ENCODE measurements at places on chromosomes 7 and 10.

- DNase-seq, result no peak
Observed at GRCh38 chr10:12235116-12235694, 39.2 kb downstream of the CDC123 start.

DNA sequence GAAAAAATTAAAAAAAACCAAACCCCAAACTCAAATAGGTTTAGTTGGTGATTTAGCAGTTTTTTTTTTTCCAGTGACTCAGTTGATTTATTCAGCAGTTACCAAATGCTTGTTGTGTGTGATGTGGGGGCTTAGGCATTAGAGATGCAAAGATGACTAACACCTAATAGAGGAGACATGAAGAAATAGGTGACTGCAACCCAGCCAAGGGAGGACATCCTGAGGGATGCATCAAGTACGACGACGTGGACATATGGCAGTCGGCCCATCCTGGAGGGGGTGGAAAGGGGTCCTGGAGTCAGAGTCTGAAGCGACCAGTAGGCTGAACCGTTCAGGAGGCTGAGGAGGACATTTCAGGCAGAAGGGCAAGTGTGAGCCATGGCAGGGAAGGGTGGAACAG lies 35.5 kb downstream of the LRMDA start:
- peak; percentile 32 for DNase-seq

GRCh38 chr7:116169060-116169459 lies 41.3 kb upstream of the TES start:
- peak; percentile 52 for DNase-seq

DNA sequence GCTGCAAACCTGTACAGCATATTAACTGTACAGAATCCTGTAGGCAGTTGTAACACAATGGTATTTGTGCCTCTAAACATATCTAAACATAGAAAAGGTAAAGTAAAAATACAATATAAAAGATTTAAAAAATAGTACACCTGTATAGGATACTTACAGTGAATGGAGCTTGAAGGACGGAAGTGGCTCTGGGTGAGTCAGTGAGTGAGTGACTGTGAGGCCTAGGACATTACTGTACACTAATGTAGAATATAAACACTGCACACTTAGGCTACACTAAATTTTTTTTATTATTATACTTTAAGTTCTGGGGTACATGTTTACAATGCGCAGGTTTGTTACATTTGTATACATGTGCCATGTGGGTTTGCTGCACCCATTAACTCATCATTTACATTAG lies 97.3 kb upstream of the STK17A start:
- DNase-seq, result no peak

DNA sequence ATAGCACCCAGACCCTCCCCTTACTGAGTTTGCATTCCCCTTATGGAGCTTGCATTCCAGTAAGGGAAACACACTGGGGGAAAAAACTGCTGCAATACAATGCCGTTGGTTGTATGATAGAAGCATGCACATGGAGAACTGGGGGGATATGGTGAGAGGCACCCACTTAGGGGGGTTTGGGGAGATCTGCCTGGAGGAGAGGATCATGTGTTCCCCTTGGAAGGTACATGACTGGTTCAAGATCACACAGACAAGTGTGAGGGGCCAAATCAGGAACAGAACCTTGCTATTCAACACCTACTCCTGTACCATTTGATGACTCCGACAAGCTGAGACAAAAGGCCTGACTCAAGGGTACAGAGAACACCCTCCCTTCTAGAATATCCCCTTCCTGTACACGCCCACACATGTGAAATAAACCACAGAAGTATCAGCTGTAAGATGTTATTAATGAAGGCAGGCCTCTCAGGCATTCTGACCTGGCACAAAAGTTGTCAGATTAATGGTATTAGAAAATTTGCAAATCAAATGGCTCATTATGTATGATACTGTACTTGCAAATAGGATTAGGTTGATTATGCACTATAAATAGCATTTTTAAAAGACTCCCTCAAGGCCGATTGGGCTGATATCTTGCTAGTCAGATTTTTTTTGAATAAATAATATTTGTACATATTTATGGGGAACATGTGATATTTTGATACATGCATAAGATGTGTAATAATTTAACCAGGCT lies 122.2 kb downstream of the NPY start:
- DNase-seq, result no peak

All from AG08395 (cell line).